ENCODE measurements at places on chromosomes 6 and 20.

DNA sequence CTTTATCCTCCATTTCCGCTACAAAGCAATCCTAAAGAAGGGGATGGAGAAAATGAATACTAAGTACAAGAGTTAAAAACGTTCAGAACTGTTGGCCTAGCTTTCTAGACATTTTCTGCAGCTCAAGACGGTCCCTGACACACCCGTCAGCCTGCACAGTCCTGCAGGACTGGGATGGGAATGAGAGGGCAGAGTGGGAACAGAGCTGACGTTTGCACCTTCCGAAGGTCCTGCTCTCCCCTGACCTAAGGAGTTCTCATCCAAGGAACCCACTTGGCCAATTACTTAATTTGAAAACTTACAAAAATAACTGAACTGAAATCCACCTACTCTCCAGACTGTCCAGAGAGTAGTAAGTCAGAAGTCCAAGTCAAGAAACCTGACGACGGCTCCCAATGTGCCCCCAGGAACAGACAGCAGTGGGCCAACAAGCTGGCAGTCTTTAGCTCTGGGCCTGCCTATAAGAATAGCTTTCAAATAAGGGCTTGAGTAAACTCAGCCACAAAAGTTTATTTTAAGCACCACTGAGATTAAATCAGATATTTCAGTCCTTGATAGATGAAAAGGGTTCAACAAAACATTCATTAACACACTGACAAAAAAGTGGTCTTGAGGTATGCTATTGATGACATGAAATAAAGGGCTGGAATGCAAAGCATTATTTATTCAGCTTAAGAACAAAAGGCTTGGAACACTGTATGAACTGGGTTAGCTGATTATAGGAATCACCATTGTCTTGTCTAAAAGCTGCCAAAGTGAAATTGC lies 76.8 kb downstream of the CNKSR3 start:
- no peak for DNase-seq

- no peak for DNase-seq
These were observed 3.1 kb downstream of the CD93 start for GRCh38 chr20:23082846-23083552.

GRCh38 chr6:127090051-127090450 lies 28.4 kb upstream of the RSPO3 start:
- DNase-seq = no peak

DNA sequence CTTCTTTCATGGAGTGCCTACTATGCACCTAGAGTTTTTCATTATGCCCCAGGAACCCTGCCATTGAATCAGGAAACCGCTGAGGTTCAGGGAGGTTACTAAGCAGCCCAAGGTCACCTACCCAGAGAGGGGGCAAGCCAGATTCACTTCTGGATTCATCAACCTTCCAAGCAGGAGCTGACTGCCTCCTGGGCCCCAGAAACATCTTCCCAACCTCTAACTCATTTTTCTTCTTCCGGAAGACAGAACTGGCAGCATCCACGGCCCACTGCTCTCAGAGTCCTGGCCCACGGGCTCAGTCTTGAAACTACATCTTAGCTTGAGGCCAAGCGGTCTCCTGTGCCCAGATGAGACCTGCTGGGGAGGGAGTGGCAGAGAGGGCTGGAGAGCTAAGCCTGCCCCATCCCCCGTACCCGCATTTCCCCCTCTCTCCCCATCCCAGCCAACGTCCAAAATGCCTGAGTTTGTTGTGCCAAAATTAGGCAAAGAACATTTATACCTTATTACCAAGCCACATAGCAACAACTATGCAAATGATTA lies 281.0 kb downstream of the CDC5L start:
- DNase-seq = no peak

DNA sequence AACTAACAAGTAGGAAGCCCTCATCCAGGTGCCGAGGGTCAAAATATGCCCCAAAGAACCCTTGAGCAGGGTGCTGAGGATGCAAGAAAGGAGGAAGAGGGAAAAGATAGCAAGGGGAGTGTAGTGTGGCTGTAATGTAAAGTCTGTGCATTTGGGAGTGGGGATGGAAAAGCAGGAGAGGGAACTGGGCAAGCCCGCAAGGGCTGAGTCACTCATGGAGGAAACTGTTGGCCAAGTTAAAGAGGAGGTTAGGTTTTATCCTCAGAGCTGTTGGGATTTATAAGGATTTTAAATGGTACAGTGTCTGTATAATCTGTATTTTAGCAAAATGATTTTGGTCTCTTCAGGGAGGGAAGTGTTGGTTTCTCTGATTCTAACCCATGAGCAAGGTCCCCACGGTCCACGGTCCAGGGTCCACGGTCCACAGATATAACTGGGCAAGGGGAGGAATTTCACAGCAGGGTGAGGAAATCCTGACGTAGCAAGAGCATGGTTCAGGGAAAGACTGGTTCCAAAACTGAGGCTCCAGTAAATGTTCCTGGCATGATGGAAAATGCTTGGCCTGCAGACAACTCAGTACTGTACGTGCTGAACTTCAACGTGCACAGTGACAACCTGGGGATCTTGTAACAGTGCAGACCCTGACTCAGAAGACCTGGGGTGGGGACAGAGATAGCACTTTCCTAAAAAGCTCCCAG lies 759.8 kb downstream of the PTPRT start:
- no peak for DNase-seq

GRCh38 chr6:55033016-55033546 lies 141.2 kb upstream of the HCRTR2 start:
- DNase-seq = no peak

- DNase-seq = no peak
These were observed 114.9 kb downstream of the FOXC1 start for GRCh38 chr6:1724616-1725015.

GRCh38 chr6:10151144-10151915 lies 263.5 kb downstream of the TFAP2A start:
- no peak for DNase-seq

- DNase-seq = no peak
These were observed 4.1 kb downstream of the AARS2 start for GRCh38 chr6:44309092-44309491.

DNA sequence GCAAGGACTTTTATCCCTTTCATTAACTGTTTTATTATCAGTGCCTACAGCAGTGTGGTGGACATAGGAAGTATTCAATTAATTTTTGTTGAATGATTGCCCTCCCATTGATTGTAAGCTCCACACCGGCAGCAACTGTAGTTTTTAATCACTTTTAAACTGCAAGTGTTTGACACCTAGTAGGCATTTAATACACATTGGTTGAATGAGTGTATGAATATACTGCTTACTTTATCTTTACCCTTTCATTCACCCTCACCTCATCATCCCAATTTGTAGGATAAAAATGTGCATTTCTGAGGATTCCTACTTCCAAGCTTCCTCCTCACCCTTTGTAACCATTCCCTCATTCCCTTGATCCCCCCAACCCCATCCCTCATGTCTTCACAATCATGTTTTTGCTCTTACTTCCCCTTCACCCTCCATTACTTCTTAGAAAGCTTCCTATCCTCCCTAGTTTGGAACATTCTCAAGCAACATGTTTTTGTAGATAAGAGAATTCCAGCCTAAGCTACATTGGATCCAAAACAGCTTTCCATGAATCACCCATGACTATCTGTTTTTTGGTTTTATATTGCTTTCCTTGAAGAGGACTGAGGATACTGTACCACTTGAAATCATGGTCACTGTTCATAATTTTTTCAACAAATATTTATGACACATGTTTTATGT lies 955 bp upstream of the SLC26A8 start:
- no peak for DNase-seq

- DNase-seq = no peak
These were observed 4.6 kb upstream of the GJB7 start for GRCh38 chr6:87333591-87334181.

DNA sequence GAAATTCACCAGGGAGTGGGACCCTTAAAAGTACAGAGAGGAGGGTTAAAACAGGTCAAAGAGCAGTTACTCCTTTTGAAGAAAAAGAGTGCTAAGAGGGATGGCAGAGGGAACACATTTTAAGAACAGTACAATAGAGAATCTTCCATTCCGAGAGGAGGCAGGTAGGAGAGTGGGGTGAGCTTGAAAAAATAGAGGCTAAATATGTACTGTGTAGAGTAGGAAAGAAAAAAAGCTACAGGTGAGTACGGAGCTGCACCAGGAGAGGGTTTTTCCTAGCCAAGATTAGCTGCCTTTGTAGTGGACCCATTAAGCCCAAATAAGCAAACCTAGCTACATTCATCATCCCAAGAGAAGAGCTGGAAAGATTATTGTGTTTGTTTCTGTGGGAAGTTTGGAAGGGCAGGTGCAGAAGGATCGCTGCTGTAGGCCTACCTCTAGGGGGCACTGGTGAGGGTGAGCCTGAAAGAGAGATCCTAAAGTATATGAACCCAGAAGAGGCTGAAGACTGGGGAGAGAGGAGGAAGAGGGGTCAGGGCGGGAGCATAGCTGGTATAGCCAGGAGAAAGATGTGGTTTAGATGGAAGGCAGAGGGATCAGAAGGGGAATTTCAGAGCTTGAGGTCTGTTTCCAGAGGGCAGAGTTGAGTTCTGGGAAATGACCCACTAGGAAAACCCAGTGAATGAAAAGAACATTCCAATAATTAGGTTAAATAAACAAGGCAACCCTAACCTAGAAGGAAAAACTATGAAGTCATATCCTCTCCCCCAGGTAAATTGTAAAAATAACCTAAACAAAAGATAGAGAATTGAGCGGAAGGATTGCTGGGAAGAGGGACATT lies 50.2 kb upstream of the HINT3 start:
- peak; percentile 9 for DNase-seq

DNA sequence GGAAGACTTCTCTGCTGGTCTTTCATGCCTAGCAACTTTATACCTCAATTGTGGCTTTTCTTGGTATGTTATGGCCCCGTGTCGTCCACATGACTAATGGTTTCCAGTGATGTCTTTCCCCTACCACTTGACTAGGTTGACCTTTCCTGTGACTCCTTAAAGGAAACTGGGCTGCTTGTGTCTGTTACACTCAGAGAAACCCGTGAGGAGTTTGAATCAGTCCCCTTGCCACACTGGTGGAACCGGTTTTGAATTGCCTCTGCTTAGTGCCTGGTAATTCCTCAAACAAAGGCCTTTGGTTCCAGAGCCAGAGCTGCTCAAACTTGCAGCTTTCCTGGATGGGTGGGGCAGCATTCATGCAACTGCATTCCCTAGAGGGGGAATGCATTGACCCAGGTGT lies 21.9 kb downstream of the ECT2L start:
- DNase-seq = no peak

DNA sequence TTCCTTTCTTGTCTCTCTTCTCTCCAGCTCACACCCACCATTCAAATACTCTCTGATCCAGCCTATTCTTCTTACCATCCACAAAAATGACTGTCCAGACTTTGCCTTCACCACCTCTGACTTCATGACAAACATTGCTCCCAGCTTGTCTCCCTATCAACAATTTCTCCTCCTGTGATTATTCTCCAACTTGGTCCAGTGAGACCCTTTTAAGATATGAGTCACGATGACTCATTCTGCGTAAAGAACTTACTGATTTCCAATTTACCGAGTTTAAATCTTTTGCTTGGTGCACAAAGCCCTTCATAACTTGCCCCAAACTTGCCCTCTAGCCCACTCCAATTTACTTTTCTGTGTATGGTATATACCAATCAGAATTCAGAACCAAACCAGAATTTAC lies 833.2 kb downstream of the MAFB start:
- DNase-seq = no peak

GRCh38 chr6:140063021-140063399 lies 688.6 kb upstream of the CITED2 start:
- DNase-seq = no peak

DNA sequence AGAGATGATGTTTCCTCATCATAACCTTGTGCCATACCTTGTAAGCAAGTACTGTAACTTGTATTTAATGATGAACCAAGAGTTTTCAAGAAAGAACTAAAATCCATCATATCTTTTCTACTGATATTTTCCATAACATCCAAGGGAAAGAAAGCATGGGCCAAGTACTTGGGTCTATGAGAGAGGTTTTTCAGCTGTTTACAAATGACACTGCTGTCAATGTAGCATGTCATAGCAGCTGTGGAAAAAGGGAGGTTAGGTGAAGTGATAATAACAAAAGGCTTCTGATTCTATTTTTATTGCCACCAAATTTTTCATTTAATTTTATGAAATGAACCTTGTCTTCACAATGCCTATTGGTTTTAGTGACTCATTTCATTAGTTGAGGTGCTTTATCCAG lies 482.3 kb downstream of the LMBRD1 start:
- no peak for DNase-seq

DNA sequence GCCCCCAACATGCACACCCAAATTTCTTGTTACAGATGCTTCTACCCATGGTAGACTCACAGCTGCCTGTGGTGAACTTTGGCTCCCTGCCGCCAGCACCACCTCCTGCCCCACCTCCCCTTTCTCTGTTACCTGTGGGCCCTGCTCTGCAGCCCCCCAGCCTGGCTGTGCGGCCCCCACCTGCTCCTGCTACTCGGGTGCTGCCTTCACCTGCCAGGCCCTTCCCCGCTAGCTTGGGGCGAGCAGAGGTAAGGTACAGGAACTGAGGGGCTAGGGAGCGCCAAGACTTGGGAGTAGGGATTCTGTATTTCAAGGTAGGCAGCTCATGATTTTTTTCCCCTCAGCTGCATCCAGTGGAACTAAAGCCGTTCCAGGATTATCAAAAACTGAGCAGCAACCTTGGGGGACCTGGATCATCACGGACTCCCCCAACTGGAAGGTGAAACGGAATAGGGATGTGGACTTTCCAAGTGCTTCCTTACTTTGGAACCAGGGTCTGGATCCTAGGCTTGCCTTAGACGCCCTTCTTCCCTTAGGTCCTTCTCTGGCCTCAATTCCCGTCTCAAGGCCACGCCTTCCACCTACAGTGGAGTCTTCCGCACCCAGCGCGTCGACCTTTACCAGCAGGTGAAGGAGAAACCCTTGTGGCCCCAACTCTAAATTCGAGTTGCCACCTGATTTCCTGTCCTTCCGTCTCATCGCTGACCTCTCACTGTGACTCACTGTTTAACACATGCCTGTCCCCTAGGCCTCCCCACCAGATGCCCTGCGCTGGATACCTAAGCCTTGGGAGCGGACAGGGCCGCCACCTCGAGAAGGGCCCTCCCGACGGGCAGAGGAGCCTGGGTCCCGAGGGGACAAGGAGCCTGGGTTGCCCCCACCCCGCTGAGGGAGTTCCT lies 15.5 kb downstream of the BAG6 start:
- DNase-seq = no peak

GRCh38 chr6:44892579-44892978 lies 435.6 kb upstream of the RUNX2 start:
- DNase-seq = no peak

GRCh38 chr6:148272597-148272996 lies 70.0 kb upstream of the SASH1 start:
- DNase-seq = no peak

- no peak for DNase-seq
These were observed 6.7 kb upstream of the LAMP5 start for GRCh38 chr20:9507544-9508239.

DNA sequence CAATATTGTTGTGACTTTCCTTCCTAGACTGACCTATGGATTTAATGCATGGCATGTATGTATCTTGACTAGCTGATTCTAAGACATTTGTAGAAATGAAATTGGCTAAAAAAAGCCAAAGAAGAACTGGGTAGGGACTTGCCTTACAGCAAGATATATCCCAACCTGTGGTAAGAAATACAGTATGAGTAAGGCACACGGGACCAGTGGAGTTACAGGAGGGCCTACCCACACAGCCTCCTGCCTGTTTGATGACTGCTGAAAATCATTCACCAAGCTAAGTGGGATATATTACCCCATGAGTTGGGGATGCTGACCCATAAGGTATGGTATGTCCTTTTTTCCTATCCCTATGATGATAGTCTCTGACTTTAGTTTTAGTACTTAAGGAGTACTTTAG lies 112.2 kb downstream of the INSM1 start:
- no peak for DNase-seq
